Pulmonary artery endothelial cell (primary cell): ENCODE measurements at places on chromosomes 16 and 17. TPM values are rescaled to one million over a fixed set of nuclear protein-coding genes. Genes with fewer than 3 reads are reported as not detected.

The MPHOSPH6 gene
- total RNA-seq: 28.8 and 40.0 TPM in 2 replicates

GRCh38 chr16:72609933-72610332 lies 438.0 kb upstream of the PMFBP1 start:
- DNase-seq: no peak

DNA sequence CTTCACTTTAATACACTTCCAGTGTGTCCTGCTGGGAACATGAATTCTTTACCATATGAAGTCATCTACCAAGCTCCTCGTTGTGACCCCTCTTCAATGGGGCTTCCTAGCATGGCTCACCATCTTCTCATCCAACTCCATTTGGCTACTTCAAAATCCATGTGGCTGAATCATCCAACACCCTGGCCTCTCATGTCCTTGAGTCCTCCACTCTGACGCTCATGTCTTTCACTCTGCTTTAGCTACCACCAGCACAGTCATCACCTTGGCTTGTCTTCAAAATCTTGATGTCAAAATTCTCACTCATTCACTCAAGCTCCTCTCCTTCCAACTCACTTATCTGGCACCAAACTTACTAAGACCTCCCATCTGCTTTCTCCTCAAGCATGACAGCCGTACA lies 35.8 kb downstream of the AMFR start:
- DNase-seq: no peak

DNA sequence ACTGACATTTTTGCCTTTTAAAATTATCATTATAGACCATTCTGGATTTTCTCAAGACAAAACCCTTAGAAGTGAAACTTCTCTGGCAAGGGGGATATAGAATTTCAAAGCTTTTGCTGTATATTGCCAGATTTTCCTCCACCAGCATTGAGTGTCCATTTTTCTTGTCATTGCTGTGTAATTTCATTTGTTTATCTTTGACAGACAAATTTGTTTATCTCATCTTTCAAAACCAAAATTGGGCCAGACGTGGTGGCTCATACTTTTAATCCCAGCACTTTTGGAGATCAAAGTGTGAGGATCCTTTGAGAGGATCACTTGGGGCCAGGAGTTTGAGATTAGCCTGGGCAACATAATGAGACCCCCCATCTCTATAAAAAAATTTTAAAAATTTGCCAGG lies 16.0 kb upstream of the ARL2BP start:
- DNase-seq: no peak

The ZNF624 gene
- total RNA-seq: 3.9 and 4.4 TPM in 2 replicates

The GPR139 gene
- total RNA-seq: not detected in 2 replicates

The BCL6B gene
- 101 and 117 TPM in 2 replicates for total RNA-seq

- no peak for DNase-seq
These were observed 244.0 kb downstream of the CPPED1 start for GRCh38 chr16:12559714-12560113.

DNA sequence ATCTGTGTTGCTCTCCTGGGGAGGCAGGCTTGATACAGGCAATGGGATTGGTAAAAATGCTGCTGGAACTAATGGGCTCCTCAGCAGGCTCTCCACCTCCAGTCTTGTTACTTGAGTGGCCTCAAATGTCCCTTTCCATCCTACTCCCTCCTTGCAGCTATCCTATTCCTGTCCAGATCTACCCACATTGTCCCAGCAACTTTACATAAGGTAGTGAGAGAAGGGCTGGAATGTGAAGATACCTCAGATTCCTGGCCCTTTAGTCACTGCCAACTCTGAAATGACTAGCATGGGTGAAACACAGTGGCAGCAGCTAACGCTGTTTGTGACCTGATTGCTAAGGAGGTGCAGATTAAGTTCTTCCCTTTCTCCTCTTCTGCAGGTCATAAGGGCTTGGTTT lies 210.1 kb upstream of the HS3ST4 start:
- no peak for DNase-seq

The SLC38A8 gene
- not detected in 2 replicates for total RNA-seq

- DNase-seq: no peak
These were observed 12.8 kb downstream of the RSAD1 start for GRCh38 chr17:50491505-50491904.

- DNase-seq: no peak
These were observed 338 bp downstream of the MAPK3 start for GRCh38 chr16:30122604-30123160.

DNA sequence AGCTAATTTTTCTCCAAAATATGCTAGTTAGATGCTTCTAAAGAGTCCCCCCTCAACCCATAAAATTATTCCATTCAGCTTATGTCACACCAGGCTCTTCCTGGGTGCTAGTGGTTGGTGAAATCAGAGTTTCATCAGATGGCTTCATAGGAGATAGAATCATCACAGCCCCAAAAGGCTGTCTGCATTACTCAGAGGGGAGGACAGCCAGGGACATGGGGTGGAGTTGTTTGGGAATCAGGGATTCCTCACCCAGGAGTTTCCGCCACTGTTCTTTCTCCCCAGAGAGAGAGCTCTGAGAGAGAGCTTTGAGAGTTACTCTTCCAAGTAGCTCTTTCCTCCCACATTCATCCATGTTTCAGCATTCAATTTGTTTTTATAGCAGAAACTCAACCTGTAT lies 288 bp upstream of the KRT34 start:
- DNase-seq: no peak

- no peak for DNase-seq
These were observed 6.5 kb downstream of the FNDC8 start for GRCh38 chr17:35127751-35128514.

DNA sequence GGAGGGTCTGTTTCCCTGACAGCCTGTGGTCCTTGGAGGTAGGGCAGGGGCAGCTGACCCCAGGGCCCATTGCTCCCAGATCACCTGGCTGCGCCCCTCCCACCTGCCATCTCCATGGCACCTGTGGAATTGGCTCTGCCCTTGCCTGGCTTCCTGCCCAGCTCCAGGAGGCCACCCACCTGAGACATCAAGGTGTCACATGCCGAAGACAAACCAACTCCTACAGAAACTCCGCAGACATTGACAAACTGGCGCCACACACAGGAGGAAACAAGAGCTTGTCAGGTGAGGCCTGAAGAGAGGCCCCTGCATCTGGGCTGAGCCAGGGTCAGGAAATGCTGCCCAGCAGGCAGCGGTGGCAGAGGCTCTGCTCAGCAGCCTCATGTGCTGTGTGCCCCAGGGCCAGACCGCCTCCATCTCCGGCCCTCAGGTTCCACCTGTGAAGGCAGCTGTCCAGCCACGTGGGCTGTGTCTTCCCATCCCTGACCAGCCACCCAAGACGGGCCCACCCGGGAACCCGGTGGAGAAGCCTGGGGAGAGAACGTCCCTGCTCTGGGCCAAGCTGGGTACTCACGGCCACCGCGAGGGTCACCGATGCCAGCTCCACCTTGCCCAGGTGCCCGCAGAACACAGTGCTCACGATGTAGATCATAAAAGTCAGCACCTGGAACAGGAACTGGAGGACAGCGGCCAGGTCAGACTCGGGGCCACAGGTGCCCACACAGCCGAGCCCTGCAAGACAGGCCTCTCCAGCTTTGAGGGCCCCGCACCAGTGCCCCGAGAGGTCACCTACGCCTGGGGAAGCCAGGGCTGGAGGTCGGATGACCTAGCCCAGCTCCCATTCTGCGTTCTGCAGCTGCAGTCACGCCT lies 1.6 kb downstream of the SLC47A2 start:
- DNase-seq: no peak

The SLC16A11 gene
- 0.26 and 0.78 TPM in 2 replicates for total RNA-seq

GRCh38 chr16:85544016-85544415 lies 69.1 kb upstream of the GSE1 start:
- no peak for DNase-seq

The ABAT gene
- 1.3 and 2.6 TPM in 2 replicates for total RNA-seq

- no peak for DNase-seq
These were observed 41.9 kb downstream of the PIGL start for GRCh38 chr17:16258901-16259300.

DNA sequence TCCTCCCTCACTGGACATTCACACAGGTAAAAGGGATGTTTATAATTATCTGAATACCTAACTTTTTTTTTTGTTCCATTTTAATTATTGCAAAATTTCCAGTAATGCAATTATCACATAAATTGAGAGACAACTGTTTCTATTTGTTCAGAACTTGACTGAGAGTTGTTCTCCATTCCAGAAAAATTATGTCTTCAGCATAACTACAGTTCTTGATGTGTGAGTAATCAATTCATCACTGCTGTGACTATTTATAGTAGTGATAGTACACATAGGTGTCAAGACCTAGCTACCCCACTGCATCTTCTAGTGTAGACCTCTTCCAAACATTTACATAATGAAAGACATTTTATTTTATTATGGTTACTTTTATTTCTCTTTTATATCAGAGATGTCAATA lies 5.8 kb upstream of the TNRC6A start:
- DNase-seq: no peak

The SEZ6 gene
- total RNA-seq: not detected in 2 replicates

DNA sequence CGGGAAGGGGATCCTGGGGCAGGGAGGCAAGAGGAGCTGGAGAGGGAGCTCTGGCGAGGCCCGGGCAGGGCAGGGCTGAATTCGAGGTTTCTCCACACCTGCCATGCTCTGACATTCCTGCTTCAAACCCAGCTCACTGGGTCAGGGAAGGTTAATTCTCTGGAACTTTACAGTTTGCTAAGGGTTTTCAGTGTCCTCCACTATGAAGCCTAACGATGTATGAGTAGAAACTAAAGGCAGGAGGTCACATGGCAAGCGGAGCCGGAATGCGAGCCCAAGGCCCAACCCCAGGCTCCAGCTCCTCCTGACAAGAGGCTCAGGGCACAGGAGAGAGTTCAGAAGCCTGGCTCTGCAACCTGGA lies 29.2 kb downstream of the DCAKD start:
- no peak for DNase-seq

DNA sequence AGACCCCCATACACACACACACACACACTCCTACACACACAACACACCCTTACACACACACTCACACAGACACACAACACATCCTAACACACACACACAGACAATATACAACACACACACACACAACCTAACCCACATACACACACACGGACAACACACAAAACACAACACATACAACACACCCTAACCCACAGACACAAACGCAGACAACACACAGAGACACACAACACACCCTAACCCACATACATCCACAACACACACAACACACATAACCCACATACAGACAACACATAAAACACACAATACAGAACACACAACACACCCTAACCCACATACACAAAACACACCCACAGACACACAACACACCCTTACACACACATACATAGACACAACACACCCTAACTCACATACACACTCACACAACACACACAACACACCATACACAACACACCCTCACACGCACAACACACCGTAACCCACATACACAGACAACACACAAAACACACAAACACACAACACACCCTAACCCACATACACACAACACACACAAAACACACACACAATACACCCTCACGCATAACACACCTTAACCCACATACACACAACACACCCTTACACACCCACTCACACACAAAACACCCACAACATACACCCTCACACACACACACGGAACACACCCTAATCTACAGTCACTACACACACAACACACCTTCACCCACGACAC lies 4.4 kb downstream of the ASGR1 start:
- DNase-seq: no peak

The CDC27 gene
- 178 and 195 TPM in 2 replicates for total RNA-seq

DNA sequence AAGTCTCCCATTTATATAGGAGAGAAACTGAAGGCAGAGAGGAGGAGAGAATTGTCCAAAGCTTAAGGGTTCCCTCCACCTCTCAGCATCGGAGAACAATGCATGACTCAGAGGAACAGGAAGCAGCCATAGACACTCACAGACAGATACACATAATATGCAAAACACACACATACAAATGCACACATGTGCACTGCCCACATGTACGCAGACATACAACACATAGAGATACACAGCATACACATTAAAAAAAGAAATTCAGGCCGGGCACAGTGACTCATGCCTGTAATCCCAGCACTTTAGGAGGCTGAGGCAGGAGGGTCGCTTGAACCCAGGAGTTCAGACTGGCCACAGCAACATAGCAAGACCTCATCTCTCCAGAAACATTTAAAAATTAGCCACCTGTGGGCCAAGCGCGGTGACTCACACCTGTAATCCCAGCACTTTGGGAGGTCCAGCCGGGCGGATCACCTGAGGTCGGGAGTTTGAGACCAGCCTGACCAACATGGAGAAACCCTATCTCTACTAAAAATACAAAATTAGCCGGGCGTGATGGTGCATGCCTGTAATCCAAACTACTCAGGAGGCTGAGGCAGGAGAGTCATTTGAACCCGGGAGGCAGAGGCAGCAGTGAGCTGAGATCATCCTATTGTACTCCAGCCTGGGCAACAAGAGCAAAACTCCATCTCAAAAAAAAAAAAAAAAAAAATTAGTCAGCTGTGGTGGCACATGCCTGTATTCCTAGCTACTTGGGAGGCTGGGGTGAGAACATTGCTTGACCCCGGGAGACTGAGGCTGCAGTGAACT lies 11.3 kb downstream of the ERAL1 start:
- peak; percentile 44 for DNase-seq

GRCh38 chr16:61243954-61244353 lies 792.3 kb downstream of the CDH8 start:
- DNase-seq: no peak

GRCh38 chr17:8832711-8833352 lies 33.7 kb upstream of the MFSD6L start:
- DNase-seq: no peak

The STH gene
- not detected in 2 replicates for total RNA-seq

- no peak for DNase-seq
These were observed 68.3 kb upstream of the BCAR1 start for GRCh38 chr16:75319513-75320411.

The EVPLL gene
- not detected in 2 replicates for total RNA-seq

- no peak for DNase-seq
These were observed 19.7 kb downstream of the MOSMO start for GRCh38 chr16:22027633-22028032.

GRCh38 chr16:8175411-8175810 lies 414.9 kb downstream of the TMEM114 start:
- DNase-seq: no peak

The NKD1 gene
- 0.07 and 0.11 TPM in 2 replicates for total RNA-seq

The PRM3 gene
- not detected in 2 replicates for total RNA-seq

GRCh38 chr16:1890708-1891050 lies 18.7 kb upstream of the MEIOB start:
- no peak for DNase-seq

DNA sequence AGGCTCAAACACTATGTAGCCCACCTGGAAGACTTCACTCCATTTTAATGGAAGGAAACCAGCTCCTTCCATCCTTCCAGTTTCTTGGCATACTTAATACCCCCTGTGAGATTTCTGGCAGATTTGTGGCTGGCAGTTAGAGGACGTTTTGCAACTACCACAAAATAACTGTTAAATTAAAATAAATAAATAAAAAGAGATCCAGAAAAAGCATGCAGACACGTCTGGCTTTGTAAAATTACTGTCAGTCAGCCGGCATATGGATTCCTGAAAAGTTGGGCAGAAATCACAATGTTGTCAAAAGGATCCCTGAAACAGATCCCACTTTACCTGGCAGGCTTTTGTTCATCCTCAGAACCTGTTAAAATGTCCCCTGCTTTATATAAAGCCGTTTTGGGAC lies 113.9 kb downstream of the ASIC2 start:
- DNase-seq: no peak

GRCh38 chr17:11932337-11932898 lies 64.9 kb downstream of the ZNF18 start:
- DNase-seq: no peak

The CRHR1 gene
- not detected in 2 replicates for total RNA-seq

GRCh38 chr16:3012246-3012645 lies 477 bp upstream of the CLDN9 start:
- DNase-seq: no peak

GRCh38 chr17:7538891-7539545 lies 9.8 kb upstream of the TNFSF12 start:
- no peak for DNase-seq

- no peak for DNase-seq
These were observed 1.2 kb downstream of the ZNF500 start for GRCh38 chr16:4765511-4766474.

- DNase-seq: peak; percentile 49
These were observed at the start of gene RAB11FIP3 for GRCh38 chr16:425082-425718. RAB11FIP3 (plus strand) TSS chr16:425649; CDS start chr16:426007, 358 bp downstream.
